Left ventricle myocardium inferior (tissue), 1 donor: ENCODE measurements at places on chromosomes 7 and 10. TPM values are rescaled to one million over a fixed set of nuclear protein-coding genes. Genes with fewer than 3 reads are reported as not detected.

GRCh38 chr7:17029150-17029549 lies 147.4 kb upstream of the AGR3 start:
- no peak for DNase-seq

Gene AKR1C3
- 27.1 TPM for total RNA-seq

GRCh38 chr10:86110156-86110786 lies 256.3 kb downstream of the GRID1 start:
- DNase-seq = no peak

Gene WDR91
- total RNA-seq = 5.4 TPM

DNA sequence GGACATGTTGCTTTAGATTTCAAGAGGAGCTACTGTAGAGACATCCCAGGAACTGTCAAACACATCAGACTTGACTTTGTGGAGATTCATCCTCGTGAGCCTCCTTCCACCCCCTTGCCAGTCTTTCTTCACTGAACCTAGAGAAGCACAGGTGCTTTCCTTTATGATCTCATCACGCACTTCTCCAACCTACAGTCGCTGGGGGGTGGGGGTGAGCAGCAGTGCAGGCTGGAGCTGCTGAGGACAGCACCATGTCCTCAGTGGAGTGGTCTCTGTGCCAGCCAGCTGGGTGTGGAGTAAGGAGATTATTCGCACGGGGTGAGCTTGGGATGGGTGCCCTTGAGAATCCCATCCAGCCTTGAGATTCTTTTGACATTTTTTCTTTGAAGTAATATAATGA lies 88.1 kb downstream of the VOPP1 start:
- no peak for DNase-seq

Gene CYP51A1
- total RNA-seq = 15.8 TPM

Gene AOAH
- total RNA-seq = 1.9 TPM

DNA sequence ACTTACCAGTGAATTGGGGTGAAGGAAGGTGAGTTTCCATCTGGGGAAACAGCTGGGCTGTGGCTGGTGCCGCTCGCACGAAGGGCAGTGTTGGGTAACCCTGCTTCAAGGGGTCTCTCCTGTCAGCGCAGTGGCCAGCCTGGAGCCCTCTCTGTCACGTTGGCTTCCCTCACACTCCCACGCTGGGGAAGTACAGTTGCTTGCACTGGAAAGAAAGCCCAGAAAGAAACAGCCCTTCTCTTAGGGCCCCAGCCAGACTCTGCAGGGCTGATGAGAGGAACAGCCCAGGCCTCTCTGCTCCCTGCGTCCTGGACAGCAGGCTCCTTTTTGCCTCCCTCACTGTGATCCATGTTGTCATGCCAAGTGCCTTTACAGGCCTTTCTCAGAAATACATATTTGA lies 40.3 kb upstream of the TRIM8 start:
- peak; percentile 27 for DNase-seq

Gene CPED1
- 33.8 TPM for total RNA-seq

Gene MYL10
- not detected for total RNA-seq

GRCh38 chr10:104101902-104102301 lies 16.2 kb upstream of the COL17A1 start:
- no peak for DNase-seq

- no peak for DNase-seq
Observed at GRCh38 chr7:157925383-157925875, 588.6 kb downstream of the DNAJB6 start.

DNA sequence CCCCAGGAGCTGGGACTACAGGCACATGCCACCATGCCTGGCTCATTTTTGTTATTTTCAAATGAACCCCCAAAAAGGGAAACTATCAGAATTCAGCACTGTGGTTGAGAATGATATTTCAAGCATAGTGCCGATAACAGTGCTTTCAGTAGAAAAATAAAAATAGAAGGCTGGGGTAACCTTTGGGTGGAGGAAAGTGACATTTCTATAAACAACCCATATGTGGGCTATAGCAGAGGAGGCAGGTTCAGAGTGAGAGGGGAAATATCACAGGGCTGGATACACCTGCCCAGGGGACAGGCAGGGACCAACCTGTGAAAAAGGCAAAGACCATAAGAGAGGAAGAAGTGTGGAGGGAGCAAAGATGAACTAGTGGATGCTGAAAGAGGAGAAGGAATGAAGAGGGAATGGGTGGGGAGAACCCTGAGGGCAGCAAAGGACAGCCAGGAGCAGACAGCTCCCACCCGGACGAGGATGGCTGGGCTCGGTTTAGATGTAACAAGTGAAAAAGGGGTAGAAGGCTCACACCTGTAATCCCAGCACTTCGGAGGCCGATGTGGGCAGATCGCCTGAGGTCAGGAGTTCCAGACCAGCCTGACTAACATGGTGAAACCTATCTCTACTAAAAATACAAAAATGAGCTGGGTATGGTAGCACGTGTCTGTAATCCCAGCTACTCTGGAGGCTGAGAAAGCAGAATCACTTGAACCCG lies 56.5 kb downstream of the MAP3K8 start:
- no peak for DNase-seq

- DNase-seq = no peak
Observed at GRCh38 chr10:123257904-123258456, 103.8 kb downstream of the BUB3 start.

DNA sequence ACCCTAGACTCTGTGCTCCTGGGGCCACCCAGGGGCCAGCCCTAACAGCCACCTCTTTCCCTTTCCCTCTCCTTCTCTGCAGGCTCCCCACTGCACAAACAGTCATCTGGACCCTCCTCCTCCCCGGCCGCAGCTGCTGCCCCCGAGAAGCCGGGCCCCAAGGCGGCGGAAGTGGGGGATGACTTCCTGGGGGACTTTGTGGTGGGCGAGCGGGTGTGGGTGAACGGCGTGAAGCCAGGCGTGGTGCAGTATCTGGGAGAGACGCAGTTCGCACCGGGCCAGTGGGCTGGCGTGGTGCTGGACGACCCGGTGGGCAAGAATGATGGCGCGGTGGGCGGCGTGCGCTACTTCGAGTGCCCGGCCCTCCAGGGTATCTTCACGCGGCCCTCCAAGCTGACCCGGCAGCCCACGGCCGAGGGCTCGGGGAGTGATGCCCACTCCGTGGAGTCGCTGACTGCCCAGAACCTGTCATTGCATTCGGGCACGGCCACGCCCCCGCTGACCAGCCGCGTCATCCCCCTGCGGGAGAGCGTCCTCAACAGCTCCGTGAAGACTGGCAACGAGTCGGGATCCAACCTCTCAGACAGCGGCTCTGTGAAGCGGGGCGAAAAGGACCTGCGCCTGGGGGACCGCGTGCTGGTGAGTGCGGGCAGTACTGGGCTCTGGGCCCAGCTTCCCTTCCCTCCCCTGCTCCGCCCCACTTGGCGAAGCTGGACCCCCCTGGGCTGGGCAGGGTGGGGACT lies 49.3 kb downstream of the CLIP2 start:
- no peak for DNase-seq

GRCh38 chr10:3783316-3783681 lies 1.7 kb downstream of the KLF6 start:
- no peak for DNase-seq

Gene VAX1
- not detected for total RNA-seq

DNA sequence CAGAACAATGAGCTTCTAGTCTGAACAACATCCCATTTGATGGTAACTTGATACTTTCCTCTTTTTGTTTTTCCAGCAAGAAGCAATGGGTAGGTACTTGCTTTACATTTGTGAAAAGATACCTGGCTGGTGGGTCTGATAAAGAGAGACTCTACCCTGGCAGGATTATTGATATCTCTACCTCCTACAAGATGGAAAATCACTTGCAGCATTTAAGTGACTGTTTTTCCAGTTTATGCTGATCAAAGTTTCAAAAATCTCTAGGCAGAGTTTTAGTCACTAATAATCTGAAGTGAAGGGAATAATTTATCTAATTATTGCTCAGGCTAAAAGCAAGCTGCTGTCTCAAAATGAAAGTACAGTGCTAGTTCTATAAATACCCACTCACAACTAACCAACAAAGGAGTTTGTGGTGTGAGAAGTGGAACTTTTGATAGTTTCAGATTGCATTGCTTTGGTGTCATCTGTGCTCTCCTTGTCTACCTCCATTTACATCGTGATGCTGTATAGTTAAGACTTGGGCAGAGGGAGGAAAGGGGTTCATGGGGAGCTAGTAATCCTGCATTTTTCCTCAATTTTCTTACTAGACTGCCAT lies 86.0 kb upstream of the ANKRD1 start:
- no peak for DNase-seq

GRCh38 chr10:122102146-122102868 lies 113.3 kb downstream of the TACC2 start:
- no peak for DNase-seq

- DNase-seq = no peak
Observed at GRCh38 chr7:104980841-104981671, 32.9 kb upstream of the KMT2E start.

- DNase-seq = no peak
Observed at GRCh38 chr7:5586963-5587348, 163.3 kb upstream of the TNRC18 start.

Gene VSTM4
- total RNA-seq = 21.1 TPM

GRCh38 chr10:52903397-52903938 lies 130.9 kb upstream of the MBL2 start:
- DNase-seq = no peak

Gene HTR5A
- total RNA-seq = not detected
